ENCODE measurements at places on chromosomes 6 and 20.

DNA sequence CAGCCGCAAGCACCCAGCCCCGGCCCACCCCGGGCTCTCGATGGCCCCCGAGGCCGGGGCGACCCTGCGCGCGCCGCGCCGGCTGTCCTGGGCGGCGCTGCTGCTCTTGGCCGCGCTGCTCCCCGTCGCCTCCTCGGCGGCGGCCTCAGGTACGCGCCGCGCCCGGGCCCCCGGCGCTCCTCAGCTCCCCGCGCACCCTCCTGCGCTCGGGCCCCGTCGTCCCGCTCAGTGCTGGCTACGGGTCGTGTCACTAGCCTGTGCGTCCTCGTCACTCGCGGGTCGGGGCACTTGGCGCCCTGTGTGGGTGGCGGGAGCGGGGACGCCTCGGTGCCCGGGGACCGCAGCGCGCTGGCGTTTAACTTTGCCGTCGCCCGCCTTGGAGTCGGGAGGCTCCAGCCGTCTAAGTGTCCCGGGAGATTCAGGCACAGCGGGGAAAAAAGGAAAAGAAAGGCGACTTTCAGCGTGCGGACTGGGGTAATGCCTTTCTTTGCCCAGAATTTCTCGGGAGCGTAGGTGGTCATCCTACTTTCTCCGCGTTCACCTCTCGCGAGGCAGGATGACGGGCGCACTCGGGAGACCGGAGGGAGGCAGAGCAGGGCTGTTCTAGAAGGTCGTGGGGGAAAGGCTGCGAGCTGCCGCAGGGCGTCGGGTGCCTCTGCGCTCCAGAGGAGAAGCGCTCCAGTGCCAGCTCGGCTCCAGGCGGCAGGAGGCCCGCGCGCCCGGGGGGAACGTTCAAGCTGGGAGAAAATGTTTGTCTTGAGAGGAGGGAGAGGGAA lies 545 bp downstream of the FNDC1 start:
- DNase-seq: no peak

GRCh38 chr6:88481519-88481918 lies 315.4 kb upstream of the CNR1 start:
- DNase-seq: no peak

GRCh38 chr6:81891874-81892273 lies 139.4 kb upstream of the TENT5A start:
- DNase-seq: no peak

DNA sequence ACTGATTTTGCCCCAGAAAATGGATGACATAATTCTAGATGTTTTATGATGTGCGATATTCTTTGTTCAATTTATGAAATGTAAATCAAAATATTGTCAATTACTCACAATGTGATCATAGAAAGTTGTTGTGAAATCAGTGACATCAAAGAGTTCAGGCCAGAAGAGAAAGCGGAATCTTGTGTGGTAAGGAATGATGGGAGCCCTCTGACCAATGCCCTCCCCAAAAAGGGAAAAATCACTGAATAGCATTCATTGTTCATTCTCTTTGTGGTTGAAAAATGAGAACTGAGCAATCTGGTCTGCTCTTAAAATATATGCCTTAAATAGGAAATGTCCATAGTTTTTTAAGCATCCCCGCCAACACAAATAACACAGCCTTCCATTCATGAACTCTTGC lies 247.1 kb upstream of the GRIK2 start:
- DNase-seq: no peak

GRCh38 chr6:37801605-37801940 lies 18.0 kb upstream of the ZFAND3 start:
- DNase-seq: no peak

DNA sequence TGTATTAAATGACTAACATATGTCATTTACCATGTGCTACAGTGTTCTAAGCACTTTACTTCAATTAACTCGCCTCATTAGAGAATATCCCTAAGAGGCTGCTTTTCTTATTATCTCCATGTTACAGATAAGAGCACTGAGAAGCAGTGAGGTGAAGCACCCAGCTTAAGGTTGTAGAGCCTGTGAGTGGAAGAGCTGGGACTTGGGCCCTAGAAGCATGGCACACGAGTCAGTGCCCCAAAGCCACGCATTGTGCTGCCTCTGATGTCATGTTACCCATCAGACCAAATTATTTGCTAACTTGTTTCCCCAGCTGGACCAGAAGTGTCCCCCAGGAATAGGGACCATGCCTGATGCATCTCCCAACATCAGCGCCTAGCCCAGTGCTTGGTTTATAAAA lies 34.1 kb downstream of the POFUT1 start:
- DNase-seq: no peak

DNA sequence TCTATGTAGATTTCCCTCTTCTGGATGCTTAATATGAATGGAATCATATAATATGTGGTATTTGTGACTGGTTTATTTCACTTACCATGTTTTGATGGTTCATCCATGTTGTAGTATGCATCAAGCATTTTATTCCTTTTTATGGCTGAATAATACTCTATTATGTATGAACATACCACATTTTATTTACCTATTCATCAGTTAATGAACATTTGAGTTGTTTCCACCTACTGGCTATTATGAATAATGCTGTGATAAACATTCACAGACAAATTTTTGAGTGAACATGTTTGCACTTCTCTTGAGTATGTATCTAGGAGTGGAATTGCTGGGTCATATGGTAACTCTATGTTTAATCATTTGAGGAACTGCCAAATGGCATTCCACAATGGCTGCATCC lies 14.9 kb upstream of the ZNF451 start:
- DNase-seq: no peak
